ENCODE measurements at places on chromosomes 2 and 18. TPM values are rescaled to one million over a fixed set of nuclear protein-coding genes. Genes with fewer than 3 reads are reported as not detected.

DNA sequence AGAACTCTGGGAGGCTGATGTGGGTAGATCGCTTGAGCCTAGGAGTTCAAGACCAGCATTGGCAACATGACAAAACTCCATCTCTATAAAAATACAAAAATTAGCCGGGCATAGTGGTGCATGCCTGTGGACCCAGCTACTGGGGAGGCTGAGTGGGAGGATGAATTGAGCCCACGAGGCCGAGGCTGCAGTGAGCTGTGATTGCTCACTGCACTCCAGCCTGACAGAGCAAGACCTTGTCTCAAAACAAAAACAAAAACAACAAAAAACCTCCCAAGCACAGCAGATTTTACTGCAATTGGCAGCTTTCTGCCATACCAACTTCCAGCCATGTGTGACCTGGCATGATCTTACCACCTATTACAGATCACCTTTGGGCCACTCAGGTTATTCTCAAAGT is 57.7 kb upstream of the LRPPRC start:
- H3K4me3 ChIP-seq, result no peak overlapping the region
- DNase-seq, result no peak
- H3K4me1 ChIP-seq, result no peaks in the 10 kb centered on the region
- no peaks in the 10 kb centered on the region for H3K27me3 ChIP-seq

GRCh38 chr2:26581991-26582842 is 58.9 kb downstream of the CIB4 start:
- no peak overlapping the region for H3K4me3 ChIP-seq
- no peak overlapping the region for H3K27ac ChIP-seq
- no peaks in the 10 kb centered on the region for H3K4me1 ChIP-seq
- DNase-seq, result no peak

- no peak overlapping the region for H3K27ac ChIP-seq
- DNase-seq, result no peak
- no peaks in the 10 kb centered on the region for H3K36me3 ChIP-seq
- H3K4me1 ChIP-seq, result peaks cover 32% of the 10 kb centered on the region
- peaks cover 55% of the 10 kb centered on the region for H3K27me3 ChIP-seq
Measured at GRCh38 chr2:15942711-15943345, 2.5 kb downstream of the MYCN start.

- no peak overlapping the region for H3K27ac ChIP-seq
- peaks cover 23% of the 10 kb centered on the region for H3K36me3 ChIP-seq
- H3K27me3 ChIP-seq, result no peaks in the 10 kb centered on the region
Measured at GRCh38 chr2:25453199-25453905, 111.6 kb upstream of the DNMT3A start.

DNA sequence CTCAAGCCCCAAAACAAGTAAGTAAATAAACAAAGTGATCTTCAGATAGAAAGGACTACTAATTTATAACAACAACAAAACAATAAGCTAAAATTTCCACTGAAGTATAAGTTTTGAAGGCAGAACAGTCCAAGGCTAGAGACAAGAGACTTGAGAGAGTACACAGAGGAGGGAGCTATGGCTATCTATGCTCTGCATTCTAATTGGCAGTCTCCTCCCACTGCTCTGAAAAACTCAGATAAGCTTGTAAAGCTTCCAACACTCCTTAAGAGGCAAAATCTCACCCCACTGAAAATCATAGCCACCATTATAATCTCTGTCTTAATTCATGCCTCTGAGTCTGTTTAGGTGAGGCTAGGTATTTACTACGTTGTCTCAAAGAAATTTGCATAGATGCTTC is 714.6 kb upstream of the LRATD1 start:
- no peaks in the 10 kb centered on the region for H3K4me1 ChIP-seq
- H3K27me3 ChIP-seq, result no peaks in the 10 kb centered on the region
- no peak overlapping the region for H3K4me3 ChIP-seq
- no peak for DNase-seq

GRCh38 chr18:66833646-66834045 is 229.8 kb upstream of the CDH19 start:
- H3K27ac ChIP-seq, result no peak overlapping the region
- no peaks in the 10 kb centered on the region for H3K36me3 ChIP-seq
- no peaks in the 10 kb centered on the region for H3K4me1 ChIP-seq
- H3K27me3 ChIP-seq, result no peaks in the 10 kb centered on the region
- H3K4me3 ChIP-seq, result no peak overlapping the region

DNA sequence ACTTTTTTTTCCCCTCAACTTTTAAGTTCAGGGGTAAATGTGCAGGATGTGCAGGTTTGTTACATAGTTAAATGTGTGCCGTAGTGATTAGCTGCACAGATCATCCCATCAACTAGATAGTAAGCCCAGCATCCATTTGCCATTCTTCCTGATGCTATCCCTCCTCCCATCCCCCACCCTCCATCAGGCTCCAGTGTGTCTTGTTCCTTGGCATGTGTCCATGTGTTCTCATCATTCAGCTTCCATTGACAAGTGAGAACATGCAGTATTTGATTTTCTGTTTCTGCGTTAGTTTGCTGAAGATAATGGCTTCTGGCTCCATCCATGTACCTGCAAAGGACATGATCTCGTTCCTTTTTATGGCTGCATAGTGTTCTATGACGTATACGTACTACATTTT is 47.2 kb upstream of the STON1 start:
- DNase-seq, result no peak
- peaks cover 59% of the 10 kb centered on the region for H3K36me3 ChIP-seq
- peaks cover 29% of the 10 kb centered on the region for H3K4me1 ChIP-seq
- H3K4me3 ChIP-seq, result no peak overlapping the region

- no peaks in the 10 kb centered on the region for H3K36me3 ChIP-seq
- no peak for DNase-seq
- H3K27me3 ChIP-seq, result peaks cover 13% of the 10 kb centered on the region
- no peak overlapping the region for H3K27ac ChIP-seq
- H3K4me3 ChIP-seq, result no peak overlapping the region
Measured at GRCh38 chr18:47244086-47244485, 7.4 kb downstream of the SKOR2 start.

DNA sequence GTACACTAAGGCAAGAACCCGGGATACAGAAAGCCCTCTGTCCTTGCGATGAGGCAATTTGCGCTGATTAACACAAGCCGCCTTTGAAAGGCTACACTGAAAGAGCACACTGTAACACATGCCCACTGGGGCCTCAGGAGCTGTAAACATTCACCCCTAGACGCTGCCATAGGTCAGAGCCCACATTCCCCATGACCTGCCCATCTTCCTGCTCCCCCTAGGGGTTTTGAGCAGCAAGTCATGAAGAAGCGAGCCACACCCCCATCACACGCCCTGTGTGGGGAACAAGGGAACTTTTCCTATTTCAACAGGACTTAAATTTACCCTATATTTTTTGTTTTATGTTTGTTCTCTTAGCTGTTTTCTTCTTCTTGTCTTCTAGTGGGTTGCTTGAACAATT is 47.8 kb upstream of the SLC4A10 start:
- DNase-seq, result no peak
- no peaks in the 10 kb centered on the region for H3K36me3 ChIP-seq
- H3K27ac ChIP-seq, result no peak overlapping the region

DNA sequence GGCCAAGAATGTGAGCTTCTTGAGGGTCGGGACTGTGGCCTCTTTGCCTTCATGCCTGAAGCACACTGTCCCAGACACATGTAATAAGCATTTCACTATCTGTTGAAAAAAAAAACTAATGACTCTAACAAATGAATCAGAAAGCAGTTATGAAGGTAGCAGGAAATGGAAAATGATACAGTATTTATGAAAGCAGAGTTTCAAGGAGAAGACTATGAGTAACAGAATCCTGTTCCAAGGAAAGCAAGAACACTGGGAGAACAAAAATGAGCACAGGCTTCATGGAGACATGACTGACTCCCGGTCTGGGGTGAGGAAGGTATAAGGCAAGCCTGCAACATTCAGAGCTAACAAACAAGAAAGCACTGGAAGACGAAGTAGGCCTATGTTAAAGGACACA is 190.8 kb downstream of the RNF152 start:
- no peaks in the 10 kb centered on the region for H3K4me1 ChIP-seq
- DNase-seq, result no peak
- no peaks in the 10 kb centered on the region for H3K36me3 ChIP-seq
- H3K27ac ChIP-seq, result no peak overlapping the region
- H3K27me3 ChIP-seq, result no peaks in the 10 kb centered on the region

- peak overlapping the region; percentile 94 for H3K27ac ChIP-seq
- no peaks in the 10 kb centered on the region for H3K4me1 ChIP-seq
- no peak for DNase-seq
- H3K27me3 ChIP-seq, result no peaks in the 10 kb centered on the region
- H3K4me3 ChIP-seq, result peak overlapping the region; percentile 67
- no peaks in the 10 kb centered on the region for H3K36me3 ChIP-seq
Measured at GRCh38 chr2:33477473-33478468, 1.3 kb downstream of the RASGRP3 start.

DNA sequence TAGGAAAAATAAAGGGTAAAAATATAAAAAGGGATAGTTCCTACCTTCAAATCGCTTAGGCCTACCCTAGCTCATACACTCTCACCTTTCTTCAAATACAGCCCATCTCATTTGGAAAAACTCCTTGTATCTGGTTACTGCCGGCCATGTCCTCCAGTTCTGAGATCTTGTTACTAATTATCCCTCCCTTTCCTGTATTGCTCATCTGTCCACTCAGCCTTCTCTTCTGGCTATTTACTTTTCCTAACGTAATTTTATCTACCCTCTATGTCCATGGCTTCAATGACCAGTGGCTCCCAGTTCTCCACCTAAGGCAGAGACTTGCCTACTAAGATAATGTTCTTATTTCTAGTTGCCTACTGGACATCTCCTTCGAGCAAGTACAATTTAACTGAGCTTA is 342.9 kb upstream of the ACVR2A start:
- H3K27me3 ChIP-seq, result no peaks in the 10 kb centered on the region
- H3K36me3 ChIP-seq, result no peaks in the 10 kb centered on the region
- H3K27ac ChIP-seq, result no peak overlapping the region
- no peak for DNase-seq
- H3K4me1 ChIP-seq, result no peaks in the 10 kb centered on the region
- H3K4me3 ChIP-seq, result no peak overlapping the region

DNA sequence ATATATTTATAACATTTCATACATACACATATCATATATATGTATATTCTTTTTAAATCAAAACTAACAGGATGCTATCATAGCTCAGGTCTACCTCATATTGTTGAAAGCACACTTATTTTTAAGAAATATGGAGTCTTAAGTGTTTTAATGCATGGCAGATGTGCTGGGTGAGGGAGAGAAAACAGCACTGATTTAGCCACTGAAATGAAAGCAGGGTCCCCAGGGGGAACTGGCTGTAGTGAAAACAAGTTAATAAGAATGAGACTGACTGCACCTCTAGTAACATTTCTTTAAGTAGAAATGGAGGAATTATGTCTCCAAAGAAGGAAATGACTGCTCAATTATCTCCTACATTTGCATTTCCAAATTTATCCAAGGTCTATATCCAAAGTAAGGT is 857.8 kb downstream of the DCDC2C start:
- H3K27ac ChIP-seq, result no peak overlapping the region
- DNase-seq, result no peak
- no peak overlapping the region for H3K4me3 ChIP-seq
- no peaks in the 10 kb centered on the region for H3K27me3 ChIP-seq
- H3K4me1 ChIP-seq, result no peaks in the 10 kb centered on the region
- H3K36me3 ChIP-seq, result no peaks in the 10 kb centered on the region

- H3K27ac ChIP-seq, result peak overlapping the region; percentile 72
- peak overlapping the region; percentile 79 for H3K4me3 ChIP-seq
- peaks cover 17% of the 10 kb centered on the region for H3K36me3 ChIP-seq
Measured at GRCh38 chr2:95525294-95526035, 40.9 kb upstream of the TRIM43B start.

DNA sequence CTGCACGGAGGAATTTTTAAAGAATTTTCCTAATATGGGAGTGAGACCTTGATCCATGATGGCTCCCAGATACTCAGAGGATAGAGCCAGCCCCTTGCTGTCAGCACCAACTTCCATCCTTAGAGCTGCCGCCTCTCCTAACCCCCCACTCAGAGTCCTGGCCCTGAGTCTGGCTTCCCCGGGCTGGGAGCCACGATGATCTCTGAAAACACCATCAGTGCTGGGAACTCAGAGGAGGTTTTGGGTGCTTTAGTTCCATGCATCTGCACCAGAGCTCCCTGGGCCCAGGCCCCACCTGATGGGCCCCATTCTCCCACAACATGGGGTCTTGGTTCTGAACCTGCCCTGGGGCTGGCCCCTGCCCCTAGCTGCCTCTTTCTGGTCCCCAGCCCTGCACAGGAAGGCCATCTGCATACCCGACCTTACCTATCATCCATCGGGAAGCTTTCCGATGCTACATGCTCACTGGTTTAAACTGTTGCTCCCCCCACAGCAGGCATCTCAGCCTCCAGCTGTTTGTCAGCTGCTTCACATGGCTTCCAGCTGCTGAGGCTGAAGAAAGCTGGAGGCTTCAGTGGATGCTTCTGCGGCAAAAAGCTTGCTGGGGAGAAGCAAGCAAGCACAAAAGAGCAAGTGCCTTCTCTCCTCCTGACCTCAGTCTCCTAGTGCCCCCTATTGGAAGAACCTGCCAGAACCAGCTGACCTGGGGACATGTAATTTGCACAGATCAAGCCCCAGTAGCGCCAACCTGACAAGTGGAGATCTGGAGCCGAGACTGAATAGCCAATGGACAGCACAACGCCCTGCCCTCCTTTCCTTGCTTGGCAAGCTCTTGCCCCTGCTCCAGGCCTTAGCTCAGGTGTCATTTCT is 24.2 kb upstream of the RHOB start:
- peak overlapping the region; percentile 69 for H3K27ac ChIP-seq
- no peaks in the 10 kb centered on the region for H3K27me3 ChIP-seq
- peaks cover 69% of the 10 kb centered on the region for H3K4me1 ChIP-seq

GRCh38 chr2:12060886-12061285 is 314.5 kb downstream of the LPIN1 start:
- H3K27me3 ChIP-seq, result no peaks in the 10 kb centered on the region
- H3K27ac ChIP-seq, result no peak overlapping the region
- no peak for DNase-seq
- peaks cover 13% of the 10 kb centered on the region for H3K4me1 ChIP-seq
- H3K4me3 ChIP-seq, result no peak overlapping the region

Gene DGKD
- 2.3 TPM for total RNA-seq

Gene ACMSD
- total RNA-seq, result not detected

Gene FAP
- 1.3 TPM for total RNA-seq

Gene ICOS
- 0.85 TPM for total RNA-seq

Gene CELF4
- total RNA-seq, result not detected

Gene SP140L
- total RNA-seq, result 17.2 TPM

Gene DYNAP
- total RNA-seq, result 25.1 TPM

Gene CHRNG
- total RNA-seq, result not detected

Gene MC5R
- total RNA-seq, result not detected

Gene UGT1A3
- total RNA-seq, result 2.8 TPM

Gene NXPH2
- total RNA-seq, result not detected

Measured in esophagus squamous epithelium (tissue), 5 donors.